ENCODE measurements at places on chromosomes 16 and 17.

- DNase-seq: no peak
Measured at GRCh38 chr16:83934684-83934977, 18.4 kb upstream of the OSGIN1 start.

GRCh38 chr17:43900183-43900857 lies 7.0 kb downstream of the MPP2 start:
- peak; percentile 60 for DNase-seq

- DNase-seq: peak; percentile 17
Measured at GRCh38 chr17:17179371-17179827, 26.7 kb downstream of the PLD6 start.

DNA sequence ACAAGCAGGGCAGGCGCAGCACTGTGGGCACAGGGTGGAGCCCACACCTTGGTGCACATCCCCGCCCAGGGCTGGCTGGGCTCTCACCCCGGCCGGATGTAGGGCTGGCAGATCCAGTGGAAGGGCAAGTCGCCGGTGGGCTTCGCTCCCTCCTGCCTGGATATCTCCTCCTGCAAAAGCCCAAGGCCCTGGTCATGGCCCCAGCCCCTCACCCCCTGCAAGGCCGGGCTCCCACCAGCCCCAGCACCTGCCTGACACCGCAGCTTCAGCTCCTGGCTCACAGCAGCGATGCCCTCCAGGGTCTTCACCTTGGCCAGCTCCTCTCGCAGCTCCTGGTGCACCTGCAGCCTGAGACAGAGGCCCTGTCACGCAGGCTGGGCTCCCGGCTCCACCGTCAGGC lies 5.0 kb downstream of the DUS1L start:
- DNase-seq: no peak
